ENCODE measurements at places on chromosomes 7 and 10. TPM values are rescaled to one million over a fixed set of nuclear protein-coding genes. Genes with fewer than 3 reads are reported as not detected.

The GIMAP7 gene
- 13.2 TPM for polyA plus RNA-seq

- DNase-seq, result no peak
Observed at GRCh38 chr10:132109341-132110110, 43.8 kb downstream of the JAKMIP3 start.

The PEX1 gene
- polyA plus RNA-seq, result 28.3 TPM

DNA sequence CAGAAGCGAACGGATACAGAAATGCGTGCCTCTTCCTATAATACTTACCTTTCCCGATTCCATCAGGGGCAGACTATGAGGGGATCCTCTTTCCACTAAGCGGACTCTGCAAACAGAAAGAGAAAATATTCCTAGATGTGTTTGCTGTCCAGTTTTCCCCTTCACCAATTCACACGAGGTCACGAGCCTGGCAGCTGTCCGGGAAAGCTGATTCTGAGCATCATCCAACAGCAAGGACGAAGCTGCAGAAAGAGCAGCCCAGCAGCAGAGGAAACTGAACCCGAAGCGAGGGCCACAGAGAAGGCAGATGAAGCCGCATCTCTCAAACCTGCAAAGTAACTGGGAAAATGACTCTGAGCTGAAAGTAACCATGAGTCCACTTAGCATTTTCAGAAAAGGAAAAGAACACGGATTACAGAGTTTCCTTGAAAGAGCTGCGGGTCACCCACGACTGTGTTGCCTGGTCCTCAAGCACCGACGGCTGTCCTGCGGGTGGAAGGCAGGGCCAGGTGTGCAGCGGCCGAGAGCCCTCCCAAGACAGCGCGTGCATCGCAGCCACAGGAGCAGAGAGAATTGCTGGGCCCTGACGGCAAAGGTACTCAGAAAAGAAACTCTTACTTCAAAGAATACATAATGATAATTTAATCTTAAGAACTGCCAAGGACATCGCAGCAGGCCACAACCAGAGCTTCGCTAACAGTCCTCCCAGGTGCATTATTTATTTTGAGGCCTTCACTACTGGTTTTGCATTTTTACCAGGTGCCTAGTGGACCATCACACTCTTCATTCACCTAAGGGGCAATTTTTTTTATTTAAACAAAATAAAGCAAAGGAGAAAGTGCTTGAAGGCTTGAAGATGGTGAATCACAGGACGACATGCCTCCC, 153.3 kb downstream of the ZMYND11 start:
- no peak for DNase-seq

The PIP gene
- polyA plus RNA-seq, result not detected

GRCh38 chr10:329361-330099, 194.3 kb downstream of the ZMYND11 start:
- DNase-seq, result no peak

GRCh38 chr10:86958116-86958900, at the start of gene SNCG:
TSS of gene SNCG (plus strand) at chr10:86958599. CDS start at chr10:86958698, 99 bp downstream.
- DNase-seq, result no peak

DNA sequence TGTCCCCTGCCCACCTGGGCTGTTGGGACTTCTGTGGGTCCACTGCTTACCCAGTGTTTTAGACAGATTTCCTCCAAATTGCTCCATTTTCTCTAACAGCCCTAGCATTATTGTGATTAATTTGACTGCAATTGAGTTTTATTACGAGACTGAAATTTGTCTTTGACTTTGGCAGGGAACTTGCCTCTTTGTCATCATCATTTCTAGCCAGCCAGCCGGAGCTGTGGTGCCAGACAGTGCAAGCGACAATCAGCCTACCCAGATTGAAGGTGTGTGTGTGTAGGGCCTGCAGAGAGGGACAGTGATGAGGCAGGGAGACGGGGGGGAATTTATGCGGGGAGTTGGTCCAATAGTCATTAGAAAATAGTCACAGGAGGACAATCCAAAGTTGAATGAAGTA, 743.0 kb downstream of the NRG3 start:
- DNase-seq, result no peak

DNA sequence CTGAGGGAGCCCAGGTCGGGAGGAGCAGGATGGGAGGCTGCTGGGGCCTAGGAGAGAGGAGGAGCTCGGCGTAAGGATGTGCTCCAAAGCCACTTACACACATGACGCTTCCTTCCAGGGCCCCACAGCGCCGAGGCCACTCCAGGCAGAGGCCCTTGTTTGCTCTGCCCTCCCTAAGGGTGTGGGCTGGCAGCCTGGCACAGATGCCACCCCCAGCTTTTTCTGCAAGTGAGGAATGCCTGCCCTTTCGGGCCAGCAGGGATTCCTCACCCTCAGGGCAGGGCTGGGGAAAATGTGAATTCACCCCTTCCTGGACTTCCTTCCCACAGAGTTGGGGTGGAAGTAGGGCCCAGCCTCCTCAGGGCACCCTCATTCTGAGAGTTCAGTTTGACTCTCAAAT, 5.6 kb upstream of the AQP1 start:
- DNase-seq, result no peak

DNA sequence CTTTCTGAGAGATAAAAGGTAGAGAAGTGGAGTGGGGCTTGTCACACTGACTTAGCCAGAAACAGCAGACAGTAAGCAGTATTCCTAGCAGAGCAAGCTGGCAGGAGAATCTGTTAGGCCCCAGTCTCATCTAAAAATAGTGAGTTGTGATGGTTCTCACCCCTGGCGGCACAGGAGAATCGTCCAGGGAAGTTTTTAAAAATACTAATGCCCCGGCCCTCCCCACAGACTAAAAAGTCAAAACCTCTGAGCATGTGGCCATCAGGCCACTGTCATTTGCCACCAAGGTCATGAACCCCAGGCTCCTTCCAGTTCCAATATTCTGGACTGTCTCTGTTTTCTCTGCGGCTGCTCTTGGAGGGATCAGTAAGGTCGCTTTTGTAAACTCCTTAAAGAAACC, 34.0 kb downstream of the LYZL1 start:
- DNase-seq, result no peak

DNA sequence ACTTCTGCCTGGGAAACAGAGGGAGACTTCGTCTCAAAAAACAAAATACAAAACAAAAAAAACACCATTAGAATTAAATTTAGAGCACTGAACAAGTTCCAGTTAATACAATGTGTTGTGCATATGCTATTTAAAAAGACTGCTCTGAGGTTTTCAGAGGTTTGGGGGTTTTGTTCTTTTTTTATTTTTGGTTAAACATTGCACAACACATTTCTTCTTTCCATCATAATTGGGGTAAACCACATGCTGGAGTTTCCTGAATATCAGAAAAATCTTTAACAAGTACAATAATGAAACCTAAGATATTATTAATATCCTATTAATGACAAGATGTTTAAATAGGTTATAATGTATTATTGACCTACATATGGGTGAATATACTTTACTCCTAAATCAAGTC, 26.3 kb downstream of the IGF2BP3 start:
- DNase-seq, result no peak

- no peak for DNase-seq
Observed at GRCh38 chr10:67609996-67610793, 85.8 kb downstream of the CTNNA3 start.

The CTAGE8 gene
- polyA plus RNA-seq, result 4.0 TPM

The SEMA3C gene
- polyA plus RNA-seq, result 35.4 TPM

DNA sequence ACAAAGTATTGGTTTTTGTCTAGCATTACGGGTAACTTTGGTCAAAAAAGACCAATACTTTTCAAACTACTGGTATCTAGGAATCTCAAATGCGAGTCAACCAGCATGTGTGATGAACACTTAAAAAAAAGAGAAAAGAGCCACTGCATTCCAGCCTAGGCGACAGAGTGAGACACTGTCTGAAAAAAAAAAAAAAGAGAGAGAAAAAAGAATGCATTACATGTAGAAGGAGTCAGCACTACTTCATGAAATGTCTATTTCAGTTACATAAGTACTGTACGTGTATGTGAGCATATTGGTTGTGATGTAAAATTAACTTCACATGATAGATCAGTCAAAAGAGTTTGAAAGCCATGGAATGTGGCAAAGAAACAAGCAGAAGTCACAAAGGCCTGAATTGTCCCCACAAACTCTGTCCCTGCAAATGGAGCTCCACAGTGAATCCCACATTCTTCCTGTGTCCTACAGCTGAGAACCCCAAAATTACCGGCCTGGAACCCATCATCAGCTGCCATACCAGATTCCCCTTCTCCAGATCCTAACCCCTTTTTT, 1.6 kb downstream of the DENND11 start:
- no peak for DNase-seq

DNA sequence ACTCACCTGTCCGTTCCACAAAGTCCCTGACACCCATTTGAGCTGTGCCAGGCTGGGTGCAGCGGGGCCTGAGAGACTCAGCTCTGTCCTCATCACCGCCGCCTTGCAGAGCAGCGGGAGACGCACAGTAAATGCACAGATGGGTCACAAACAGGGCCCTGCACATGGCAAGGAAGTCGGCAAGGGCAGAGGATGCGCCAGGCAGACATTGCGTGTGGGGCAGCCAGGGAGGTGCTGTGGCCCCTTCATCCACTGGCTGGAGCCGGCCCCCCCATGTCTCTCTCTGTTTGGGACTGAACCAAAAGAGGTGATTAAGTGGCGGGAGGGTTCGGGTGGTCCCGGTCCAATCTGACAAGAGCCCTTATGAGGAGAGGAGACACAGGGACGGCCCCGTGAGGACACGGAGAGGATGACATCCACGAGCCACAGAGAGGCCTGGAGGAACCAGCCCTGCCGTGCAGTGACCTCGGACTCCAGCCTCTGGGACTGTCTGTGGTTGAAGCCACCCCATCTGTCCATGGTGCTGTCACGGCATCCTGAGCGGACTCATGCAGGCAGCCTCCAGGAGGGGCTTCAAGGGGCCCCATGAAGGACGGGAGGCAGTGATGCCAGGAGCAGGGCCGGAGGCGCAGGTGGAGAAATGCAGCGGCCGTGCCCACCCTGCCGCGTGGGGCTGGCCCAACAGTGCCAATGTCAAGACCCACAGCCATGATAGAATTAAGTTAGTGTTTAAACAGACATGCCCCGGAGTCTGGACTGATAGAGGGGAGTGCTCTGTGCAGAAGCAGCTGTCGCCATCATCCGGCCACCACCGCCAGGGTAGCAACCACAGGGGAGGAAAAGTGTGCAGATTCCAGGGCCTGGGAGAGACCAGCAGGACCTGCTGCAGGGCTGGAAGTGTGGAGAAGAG, 28.4 kb upstream of the FOXL3 start:
- no peak for DNase-seq

DNA sequence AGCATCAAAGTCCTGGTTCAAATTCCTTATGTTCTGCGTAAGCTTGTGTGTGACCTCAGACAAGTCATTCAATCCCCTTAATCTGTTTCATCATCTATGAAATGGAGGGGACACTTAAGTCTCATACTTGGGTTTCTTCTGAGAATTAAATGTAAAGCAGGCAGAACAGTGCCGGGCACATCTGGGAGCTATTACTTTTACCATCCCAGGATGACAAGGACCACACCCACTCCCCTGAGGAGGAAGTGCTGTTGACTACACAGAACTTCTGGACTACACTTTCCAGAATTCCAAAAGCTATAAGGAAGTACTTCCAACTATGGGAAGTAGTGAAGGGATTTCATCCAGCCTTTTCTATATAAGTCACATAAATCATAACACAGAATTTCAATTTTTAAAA, 294.9 kb downstream of the IPMK start:
- no peak for DNase-seq

DNA sequence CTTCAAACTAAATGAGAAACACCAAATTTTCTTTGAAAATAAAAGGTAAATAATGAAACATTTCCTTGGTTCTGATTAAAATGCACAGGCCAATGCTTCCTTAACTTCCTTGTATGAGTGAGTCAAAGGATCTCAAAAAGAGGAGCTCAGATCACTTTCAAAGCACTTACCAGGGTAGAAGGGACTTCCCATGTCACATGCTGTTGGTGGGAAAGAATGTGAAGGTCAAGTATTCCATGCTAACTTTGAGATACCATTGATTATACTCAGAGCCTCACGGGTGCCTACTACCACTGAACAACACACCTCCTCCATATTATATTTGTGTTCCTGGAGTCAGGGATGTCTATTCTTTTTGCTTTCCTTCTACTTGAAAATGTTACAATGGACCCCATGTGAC, 233.5 kb upstream of the KIAA1217 start:
- DNase-seq, result no peak

GRCh38 chr7:46660402-46660980, 739.4 kb upstream of the IGFBP3 start:
- no peak for DNase-seq

The UBTD1 gene
- 8.3 TPM for polyA plus RNA-seq

DNA sequence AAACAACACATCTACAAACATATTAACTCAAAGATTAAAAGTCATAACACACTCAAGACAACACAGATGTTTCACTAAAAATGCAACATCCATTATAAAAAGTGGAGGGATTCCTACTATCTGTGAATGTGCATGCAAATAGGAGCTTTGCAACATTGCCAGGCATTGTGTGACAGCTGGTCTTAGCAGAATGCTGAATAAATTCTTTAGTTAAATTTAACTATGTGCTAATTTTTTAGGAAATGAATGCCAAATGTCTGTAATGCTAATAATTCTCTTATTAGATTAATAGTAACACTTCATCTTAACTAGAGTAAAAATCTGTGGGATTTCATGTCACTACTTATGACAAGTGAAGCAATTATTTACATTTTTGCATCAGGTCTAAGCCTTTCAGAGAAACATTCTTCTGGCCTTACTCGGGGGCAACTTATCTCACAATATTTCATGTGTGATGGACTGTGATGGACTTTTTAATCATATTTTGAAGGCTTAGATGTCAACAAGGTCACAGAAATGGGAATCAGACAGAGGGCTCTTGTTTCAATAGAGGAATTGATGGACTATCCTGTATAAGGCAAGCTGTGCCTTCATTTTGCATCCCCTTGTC, 524.6 kb upstream of the KCND2 start:
- DNase-seq, result no peak

GRCh38 chr7:129689995-129690581, 78.6 kb downstream of the NRF1 start:
- no peak for DNase-seq

DNA sequence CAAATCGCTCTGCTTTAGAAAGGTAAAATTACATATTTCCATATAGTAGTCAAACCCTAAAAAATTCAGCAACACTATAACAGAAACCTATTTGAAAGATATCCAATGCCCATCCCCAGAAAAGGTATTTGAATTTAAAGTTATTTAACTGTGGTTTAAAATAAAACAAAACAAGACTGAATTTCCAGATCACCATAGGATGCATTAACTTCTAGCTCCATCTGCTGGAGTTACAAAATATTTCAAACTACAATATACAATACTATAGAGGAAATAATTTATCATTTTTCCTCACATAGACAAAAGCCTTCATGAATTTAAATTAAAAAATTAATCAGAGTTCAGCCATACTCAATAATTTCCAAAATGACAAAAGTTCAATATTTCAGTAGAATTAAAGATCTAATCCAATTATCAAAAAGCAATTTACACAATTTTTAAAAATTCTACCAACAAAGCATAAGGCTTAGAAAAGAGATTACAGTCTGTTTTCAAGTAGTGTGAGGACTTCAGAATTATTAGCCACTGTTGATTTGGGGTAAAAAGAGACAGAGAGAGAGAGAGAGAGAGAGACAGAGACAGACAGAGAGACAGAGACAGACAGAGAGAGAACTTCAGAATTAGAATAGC, 75.9 kb downstream of the LMBR1 start:
- no peak for DNase-seq

GRCh38 chr7:50166997-50167965, 74.2 kb upstream of the ZPBP start:
- DNase-seq, result no peak

GRCh38 chr10:60454336-60454735, 64.7 kb upstream of the ANK3 start:
- DNase-seq, result no peak

The HYAL4 gene
- polyA plus RNA-seq, result 0.08 TPM

GRCh38 chr7:30225863-30226613, 58.4 kb upstream of the ZNRF2 start:
- no peak for DNase-seq

- no peak for DNase-seq
Observed at GRCh38 chr10:102962951-102963755, 45.1 kb downstream of the CNNM2 start.

Data from left renal cortex interstitium (tissue), 4 donors.